Esophagus squamous epithelium (tissue), 5 donors: ENCODE measurements at places on chromosomes 11 and 22.

GRCh38 chr22:40535189-40535512 is 101.4 kb downstream of the MRTFA start:
- DNase-seq, result no peak

DNA sequence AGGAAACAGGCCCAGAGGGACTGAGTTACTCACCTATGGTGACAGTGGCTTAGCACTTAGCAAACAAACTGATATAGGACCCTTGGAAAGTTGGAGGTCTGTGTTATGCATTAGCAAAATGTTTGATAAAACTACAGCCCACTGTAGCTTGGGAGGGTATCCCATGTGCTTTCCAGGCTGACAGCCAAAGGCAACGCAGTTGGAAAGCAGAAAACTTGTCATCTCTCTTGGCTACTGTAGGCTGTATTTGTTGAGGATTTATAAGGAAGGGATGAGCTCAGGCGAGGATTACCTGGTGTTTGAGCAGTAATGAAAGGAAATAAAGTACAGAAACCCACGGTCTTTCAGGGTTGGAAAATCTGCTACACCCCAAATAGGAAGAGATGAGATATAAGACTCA is 23.8 kb downstream of the SDHAF2 start:
- no peak for DNase-seq

- DNase-seq, result no peak
Observed at GRCh38 chr11:90908074-90908473, 685.2 kb upstream of the CHORDC1 start.

GRCh38 chr11:122847466-122847865 is 9.2 kb downstream of the CRTAM start:
- DNase-seq, result no peak

- no peak for DNase-seq
Observed at GRCh38 chr22:27537501-27537900, 264.1 kb downstream of the MN1 start.

DNA sequence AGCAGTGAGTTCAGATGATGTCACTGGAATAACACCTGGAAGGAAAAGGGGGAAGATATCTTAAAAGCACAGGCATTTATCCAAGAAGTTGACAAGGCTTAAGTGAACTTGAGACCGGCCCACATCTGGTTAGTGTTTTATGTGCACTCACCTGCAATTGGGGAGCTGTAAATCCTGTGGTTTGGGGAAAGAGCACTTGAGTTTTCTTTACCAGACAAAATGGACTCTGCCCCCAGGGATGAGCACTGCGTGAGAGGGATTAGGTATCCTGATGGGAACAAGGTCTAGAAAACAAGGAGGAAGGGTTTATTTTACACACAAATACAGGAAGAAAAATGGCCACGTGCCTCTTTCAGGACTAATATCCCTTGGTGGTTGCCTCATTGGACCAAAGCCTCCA is 15.2 kb downstream of the E2F8 start:
- no peak for DNase-seq

GRCh38 chr11:117171404-117172061 is 7.0 kb upstream of the SIDT2 start:
- no peak for DNase-seq

DNA sequence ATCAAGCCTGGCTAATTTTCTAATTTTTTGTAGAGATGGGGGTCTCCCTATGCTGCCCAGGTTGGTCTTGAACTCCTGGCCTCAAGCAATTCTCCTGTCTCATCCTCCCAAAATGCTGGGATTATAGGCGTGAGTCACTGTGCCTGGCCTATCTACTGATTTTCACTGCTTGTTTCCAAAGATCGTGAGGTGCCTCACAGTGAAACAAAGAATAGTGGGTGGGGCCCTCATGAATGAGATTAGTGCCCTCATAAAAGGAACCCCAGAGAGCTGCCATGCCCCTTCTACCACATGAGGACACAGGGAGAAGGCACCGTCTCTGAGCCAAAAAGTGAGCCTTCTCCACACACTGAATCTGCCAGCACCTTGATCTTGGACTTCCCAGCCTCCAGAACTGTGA is 23.5 kb downstream of the TMEM184B start:
- DNase-seq, result no peak

- DNase-seq, result no peak
Observed at GRCh38 chr11:831118-831864, 1.5 kb upstream of the CD151 start.

GRCh38 chr22:28715611-28716010 is 26.0 kb downstream of the CHEK2 start:
- no peak for DNase-seq
